ENCODE measurements at places on chromosomes 4 and X. TPM values are rescaled to one million over a fixed set of nuclear protein-coding genes. Genes with fewer than 3 reads are reported as not detected.
A peak's percentile ranks its signal among the peaks of the same experiment; 100 is the strongest.

DNA sequence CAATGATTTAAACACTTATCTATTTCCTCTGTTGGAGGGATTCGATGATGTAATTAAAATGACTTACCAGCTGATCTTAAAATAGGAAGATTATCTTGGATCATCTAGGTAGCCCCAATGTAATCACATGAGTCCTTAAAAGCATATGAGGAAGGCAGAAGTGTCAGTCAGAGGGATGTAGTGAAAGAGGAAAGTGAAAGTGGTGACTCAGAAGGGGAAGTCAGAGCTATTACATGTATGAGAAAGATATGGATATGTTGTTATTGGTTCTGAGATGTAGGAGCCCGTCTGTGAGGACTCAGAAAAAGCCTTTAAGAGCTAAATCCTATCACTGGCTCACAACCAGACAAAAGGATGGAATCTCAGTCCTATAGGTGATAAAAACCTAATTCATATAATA is 456.4 kb downstream of the DACH2 start:
- DNase-seq: no peak

GRCh38 chr4:76694056-76694455 is 203.9 kb downstream of the SOWAHB start:
- DNase-seq: no peak

GRCh38 chrX:3659761-3660160 is 53.7 kb downstream of the PRKX start:
- no peak for DNase-seq

DNA sequence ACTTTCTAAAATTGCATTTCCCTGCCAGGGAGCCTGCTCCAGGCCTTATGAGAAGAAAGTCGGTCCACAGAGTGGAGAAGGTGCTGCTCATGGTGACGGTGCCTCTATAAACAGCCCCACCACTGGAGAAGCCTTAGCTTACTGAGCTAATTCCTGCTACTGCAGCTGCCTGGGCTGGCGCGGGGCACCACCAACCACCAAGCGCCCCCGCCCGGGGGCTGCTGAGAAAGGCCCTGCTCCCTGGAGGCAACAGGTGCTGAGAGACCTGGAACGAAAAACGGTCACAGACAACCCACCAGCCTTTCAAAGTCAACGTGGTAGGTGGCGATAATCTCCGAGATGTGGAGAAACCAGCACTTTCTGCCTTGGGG is 2.9 kb downstream of the HCFC1 start:
- DNase-seq: no peak

GRCh38 chr4:129438456-129438981 is 342.6 kb downstream of the C4orf33 start:
- no peak for DNase-seq

- peak; percentile 71 for DNase-seq
Measured at GRCh38 chr4:151674804-151675391, 85.9 kb downstream of the GATB start.

GRCh38 chrX:115229337-115230003 is 4.4 kb downstream of the LRCH2 start:
- no peak for DNase-seq

- no peak for DNase-seq
Measured at GRCh38 chrX:111244235-111244750, 26.0 kb downstream of the CAPN6 start.

- DNase-seq: no peak
Measured at GRCh38 chr4:39054497-39054896, 7.5 kb upstream of the KLHL5 start.

- no peak for DNase-seq
Measured at GRCh38 chrX:53421772-53422085, 725 bp downstream of the SMC1A start.

DNA sequence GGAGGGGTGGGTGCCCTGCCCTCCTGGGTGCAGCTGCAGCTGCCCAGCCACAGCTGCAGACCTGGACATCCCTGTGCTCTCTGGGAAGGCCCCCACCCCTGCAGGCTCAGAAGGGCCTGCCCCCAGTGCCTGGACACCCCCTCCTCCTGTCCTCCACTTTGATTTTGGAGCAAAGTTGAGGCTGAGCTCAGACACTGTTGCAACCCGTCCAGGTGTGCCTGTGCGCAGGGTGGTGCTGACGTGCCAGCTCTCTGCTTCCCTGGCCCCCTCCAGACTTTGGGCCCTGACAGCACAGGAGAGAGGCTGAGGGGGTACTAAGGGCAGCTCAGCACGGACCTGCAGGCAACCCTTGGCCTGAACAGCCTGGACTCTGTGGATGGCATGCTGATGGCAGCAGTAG is 750.3 kb downstream of the ARAP2 start:
- no peak for DNase-seq

CABS1 gene
- not detected for total RNA-seq

TRIM75 gene
- total RNA-seq: not detected

AGA gene
- 21.1 TPM for total RNA-seq

GLRB gene
- total RNA-seq: 11.8 TPM

MAGEB1 gene
- not detected for total RNA-seq

SSX3 gene
- total RNA-seq: not detected

KIF4A gene
- total RNA-seq: 0.15 TPM

DDX60 gene
- total RNA-seq: 19.5 TPM

NXF3 gene
- total RNA-seq: not detected

CDS1 gene
- 9.8 TPM for total RNA-seq

PPEF1 gene
- not detected for total RNA-seq
